Stimulated activated CD8-positive, alpha-beta memory T cell treated with anti-CD3 and anti-CD28 coated beads, Interleukin-4, amount 100 ng/mL, for 1 hour (primary cell): ENCODE measurements at places on chromosomes 2 and 18.

- DNase-seq, result no peak
Observed at GRCh38 chr18:57574866-57575265, 11.6 kb downstream of the FECH start.

GRCh38 chr2:128686497-128686859 lies 367.8 kb upstream of the HS6ST1 start:
- DNase-seq, result no peak

DNA sequence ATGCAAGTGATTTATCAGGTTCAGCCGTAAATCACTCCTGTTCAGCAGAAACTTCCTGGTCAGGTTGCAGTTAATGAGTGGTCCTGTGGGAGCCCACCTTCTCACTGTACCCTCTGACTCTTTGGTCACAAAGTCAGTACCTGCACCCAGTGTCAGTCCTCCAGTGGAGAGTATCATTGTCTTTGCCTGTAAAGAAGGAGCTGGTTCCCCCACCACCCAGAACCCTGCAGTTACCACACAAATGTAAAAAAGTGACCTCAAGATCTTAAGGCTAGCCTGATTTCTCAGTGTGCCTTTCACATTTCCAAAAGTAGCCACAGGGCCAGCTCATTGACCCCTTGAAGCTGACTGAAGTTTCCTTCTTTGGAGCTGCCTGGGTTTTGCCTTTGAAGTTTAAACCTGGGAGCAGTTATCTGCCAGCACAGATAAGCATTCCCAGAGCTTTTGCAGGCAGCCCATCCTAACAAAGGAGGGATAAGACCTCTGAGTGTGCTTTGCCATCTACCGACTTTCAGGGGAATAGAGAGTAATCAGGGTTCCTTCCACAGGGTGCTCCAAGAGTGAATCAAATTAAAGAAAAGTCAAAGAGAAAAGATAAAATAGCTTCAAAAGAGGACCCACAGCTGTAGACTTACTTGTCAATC lies 725.2 kb downstream of the CPS1 start:
- no peak for DNase-seq

GRCh38 chr2:124975648-124976047 lies 950.6 kb downstream of the CNTNAP5 start:
- DNase-seq, result no peak

DNA sequence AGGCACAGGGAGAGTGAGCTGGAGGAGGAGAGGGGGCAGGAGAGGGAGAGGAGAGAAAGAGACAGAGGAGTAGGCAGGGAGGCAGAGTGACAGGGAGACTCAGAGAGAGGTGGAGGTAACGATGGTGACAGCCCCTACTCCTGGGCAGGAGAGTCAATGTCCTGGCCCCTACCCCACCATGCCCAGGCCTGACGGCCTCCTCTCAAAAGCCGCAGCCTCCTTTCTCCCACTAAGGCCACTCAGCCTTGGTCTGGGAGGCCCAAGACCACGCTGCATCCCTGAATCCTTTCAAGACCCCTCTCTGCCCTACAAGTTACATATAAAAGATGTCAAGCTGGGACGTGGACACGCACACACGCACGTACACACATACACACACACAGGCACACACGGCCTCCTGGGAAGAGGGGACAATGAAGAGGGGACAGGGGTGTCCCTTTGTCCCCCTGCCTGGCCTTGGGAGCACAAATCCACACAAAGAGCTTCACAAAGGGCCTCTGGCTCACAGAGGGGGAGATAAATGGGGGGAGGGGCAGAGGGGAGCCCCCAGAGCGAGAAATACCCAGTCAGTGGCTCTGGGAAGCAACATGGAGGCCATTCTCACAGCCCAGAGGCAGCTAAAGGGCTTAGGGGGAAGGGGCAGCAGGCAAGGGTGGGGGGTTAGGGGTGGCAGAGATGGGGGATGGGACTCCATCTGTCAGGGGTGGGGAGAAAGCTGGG lies 19.5 kb upstream of the TNS1 start:
- no peak for DNase-seq

- no peak for DNase-seq
Observed at GRCh38 chr2:97738179-97739019, 25.0 kb downstream of the ZAP70 start.

DNA sequence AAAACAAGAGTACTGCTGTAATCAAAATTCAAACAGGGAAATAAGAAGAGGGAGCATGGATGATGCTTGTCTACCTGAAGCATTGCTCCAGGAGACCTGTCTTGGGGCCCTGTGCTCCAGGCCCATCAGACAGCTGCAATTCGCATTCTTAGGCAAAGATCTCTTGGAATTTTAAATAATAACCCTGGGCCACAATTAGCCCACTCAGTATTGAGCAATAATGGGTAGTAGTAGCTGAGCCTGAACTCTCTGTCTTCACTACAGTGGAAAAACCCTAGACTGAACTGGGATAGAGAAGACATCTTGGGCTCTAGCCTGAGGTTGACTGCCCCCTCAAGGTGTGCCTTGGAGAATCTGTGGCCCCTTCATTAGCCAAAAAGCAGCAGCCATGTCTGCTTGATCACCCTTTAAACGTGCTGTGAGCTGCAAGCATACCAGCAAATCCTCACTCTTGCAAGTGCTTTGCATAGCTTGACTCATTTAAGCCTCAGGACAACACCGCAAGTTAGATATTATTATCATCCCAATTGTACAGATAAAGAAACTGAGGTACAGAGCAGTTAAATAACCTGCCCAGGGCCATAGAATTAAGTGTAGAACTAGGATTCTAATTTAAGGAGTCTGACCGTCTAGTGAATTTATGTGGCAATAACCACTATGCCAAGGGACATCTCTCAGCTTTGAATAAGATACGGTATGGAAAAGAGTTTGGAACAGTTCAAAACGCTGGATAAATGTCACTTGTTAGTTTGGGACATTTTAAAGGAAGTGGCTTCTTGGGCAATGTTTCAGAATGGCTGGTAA lies 69.0 kb downstream of the DDX1 start:
- no peak for DNase-seq

GRCh38 chr2:144548532-144549191 lies 28.7 kb upstream of the ZEB2 start:
- no peak for DNase-seq

- no peak for DNase-seq
Observed at GRCh38 chr2:84717302-84717701, 163.6 kb downstream of the TRABD2A start.
